ENCODE measurements at places on chromosomes 1 and 21. TPM values are rescaled to one million over a fixed set of nuclear protein-coding genes. Genes with fewer than 3 reads are reported as not detected.

The RNU1-3 gene
- total RNA-seq: under 0.01 TPM

The GPR52 gene
- total RNA-seq: not detected

The KRTAP10-4 gene
- total RNA-seq: not detected

The FAM72B gene
- 13.4 TPM for total RNA-seq

The CNKSR1 gene
- 14.8 TPM for total RNA-seq

The GJA4 gene
- total RNA-seq: not detected

The ZNF683 gene
- not detected for total RNA-seq

The TINAGL1 gene
- 215 TPM for total RNA-seq

The ANKRD35 gene
- total RNA-seq: 0.36 TPM

The BCL2L15 gene
- 0.14 TPM for total RNA-seq

The IL19 gene
- not detected for total RNA-seq

The KRTCAP2 gene
- total RNA-seq: 193 TPM

The DCST1 gene
- not detected for total RNA-seq

GRCh38 chr1:69433073-69433472 is 134.6 kb upstream of the LRRC7 start:
- no peak for DNase-seq

DNA sequence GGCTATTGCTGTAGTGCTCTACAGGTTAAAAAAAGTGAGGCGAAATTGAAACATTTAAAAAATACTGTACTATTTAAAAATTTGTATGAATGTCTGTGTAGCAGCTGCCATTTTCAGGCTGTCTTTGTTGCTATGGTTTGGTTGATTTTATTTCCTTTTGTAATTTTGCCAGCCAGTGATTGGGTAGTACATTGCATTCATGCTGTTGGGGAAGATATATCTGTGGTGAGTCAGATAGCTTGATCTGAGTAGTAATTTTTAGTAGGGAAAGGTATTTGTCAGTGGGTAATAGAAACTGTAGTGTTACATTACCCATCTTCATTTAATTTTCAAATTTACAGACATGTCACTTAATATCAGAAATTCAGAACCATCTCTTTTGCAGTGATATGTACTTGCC is 15.0 kb downstream of the NFIA start:
- DNase-seq: no peak

- DNase-seq: no peak
Measured at GRCh38 chr1:4652631-4653327, 1.6 kb upstream of the AJAP1 start.

DNA sequence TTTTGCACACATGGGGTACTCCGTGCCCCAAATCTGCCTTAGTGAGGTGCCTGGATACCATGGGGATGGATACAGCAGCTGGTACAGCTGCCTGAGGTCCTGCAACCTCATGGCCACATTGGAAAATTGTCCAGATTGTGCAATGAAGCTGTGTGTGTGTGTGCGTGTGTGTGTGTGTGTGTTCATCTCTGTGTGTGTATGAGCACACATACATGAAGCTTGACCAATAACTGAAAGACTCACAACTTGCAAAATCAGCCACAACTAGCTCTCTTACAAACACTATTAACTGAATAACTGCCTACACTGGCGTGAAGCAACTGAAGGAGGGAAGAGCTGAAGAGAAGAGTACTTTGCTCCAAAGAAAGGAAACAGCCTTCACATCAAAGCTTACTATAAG is 78.1 kb downstream of the ERG start:
- no peak for DNase-seq

DNA sequence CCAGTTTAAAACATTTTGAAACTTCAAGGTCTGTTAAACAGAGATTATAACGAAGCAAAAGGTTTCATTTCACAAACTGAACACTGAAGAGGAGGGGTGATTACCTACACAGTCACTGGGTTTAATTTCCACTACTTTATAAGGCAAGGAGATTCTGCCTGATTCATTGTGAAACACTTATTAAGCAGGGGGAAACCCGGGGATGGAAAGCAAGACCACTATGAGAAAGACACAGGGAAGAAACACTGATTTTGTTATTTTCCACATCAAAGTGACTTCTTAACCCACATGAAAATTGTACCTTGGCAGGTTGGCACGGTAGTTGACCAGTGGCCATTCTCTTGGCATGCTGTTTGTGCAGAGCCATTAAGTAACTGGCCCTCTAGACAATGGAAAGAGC is 8.1 kb upstream of the F5 start:
- DNase-seq: no peak

- no peak for DNase-seq
Measured at GRCh38 chr1:230222678-230223077, 155.6 kb downstream of the GALNT2 start.

- peak; percentile 94 for DNase-seq
Measured at GRCh38 chr1:91732291-91733107, 153.5 kb downstream of the TGFBR3 start.

GRCh38 chr1:119329541-119330461 is 38.8 kb upstream of the HAO2 start:
- DNase-seq: no peak

GRCh38 chr1:94044290-94044790 is 76.6 kb downstream of the ABCA4 start:
- DNase-seq: no peak

GRCh38 chr21:44360159-44360558 is 6.7 kb downstream of the TRPM2 start:
- DNase-seq: no peak

DNA sequence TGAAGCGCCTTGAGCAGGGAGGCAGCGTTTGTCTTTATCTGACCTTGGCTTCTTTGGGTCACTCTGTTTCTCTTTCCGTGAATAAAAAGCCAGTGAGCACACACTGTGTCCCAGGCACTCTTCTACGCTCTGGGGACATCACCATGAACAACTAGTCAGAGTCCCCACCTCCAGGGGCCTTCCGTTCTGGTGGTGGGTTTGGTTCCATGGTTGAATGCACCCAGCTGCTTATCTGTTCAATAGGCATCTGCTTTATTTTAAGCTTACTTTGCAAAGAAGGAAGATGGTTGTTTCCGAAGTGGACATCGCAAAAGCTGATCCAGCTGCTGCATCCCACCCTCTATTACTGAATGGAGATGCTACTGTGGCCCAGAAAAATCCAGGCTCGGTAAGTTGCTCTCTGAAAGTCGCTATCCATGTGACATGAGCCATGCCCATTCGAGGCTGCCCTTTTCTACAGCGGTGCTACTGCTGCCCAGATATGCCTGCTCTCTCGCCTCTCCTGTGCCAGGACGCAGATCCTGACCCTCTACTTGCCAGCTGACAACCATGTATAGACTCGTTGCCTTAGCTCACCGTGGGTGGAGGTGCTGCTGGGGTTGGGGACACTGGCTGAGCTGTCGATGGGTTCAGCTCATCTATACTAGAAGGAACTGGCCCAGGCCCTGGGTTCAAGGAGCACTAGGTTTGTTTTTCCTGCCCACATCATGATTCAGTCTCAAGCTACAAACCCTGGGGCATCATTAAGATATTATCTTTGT is 5.9 kb downstream of the MX1 start:
- no peak for DNase-seq

- DNase-seq: no peak
Measured at GRCh38 chr21:35627462-35627861, 432.9 kb downstream of the SETD4 start.

- no peak for DNase-seq
Measured at GRCh38 chr1:223708001-223708359, 4.4 kb upstream of the CAPN2 start.

GRCh38 chr1:221439747-221440501 is 302.0 kb downstream of the DUSP10 start:
- DNase-seq: peak; percentile 98

DNA sequence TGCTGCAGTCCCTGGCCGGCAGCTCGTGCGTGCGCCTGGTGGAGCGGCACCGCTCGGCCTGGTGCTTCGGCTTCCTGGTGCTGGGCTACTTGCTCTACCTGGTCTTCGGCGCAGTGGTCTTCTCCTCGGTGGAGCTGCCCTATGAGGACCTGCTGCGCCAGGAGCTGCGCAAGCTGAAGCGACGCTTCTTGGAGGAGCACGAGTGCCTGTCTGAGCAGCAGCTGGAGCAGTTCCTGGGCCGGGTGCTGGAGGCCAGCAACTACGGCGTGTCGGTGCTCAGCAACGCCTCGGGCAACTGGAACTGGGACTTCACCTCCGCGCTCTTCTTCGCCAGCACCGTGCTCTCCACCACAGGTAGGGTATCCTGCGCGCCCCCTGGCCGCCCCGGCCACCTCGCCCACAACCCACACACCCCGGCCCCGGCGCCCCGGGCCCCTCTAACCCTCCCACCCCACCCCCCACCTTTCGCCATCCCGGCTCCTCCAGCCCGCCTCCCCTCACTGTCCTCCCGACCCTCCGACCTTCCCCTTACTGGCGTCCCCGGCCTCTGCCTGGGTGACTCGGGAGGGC is 352 bp downstream of the KCNK1 start:
- no peak for DNase-seq

GRCh38 chr1:59180735-59181134 is 116.2 kb upstream of the FGGY start:
- DNase-seq: no peak

GRCh38 chr1:232594768-232595698 is 34.9 kb downstream of the SIPA1L2 start:
- DNase-seq: no peak

DNA sequence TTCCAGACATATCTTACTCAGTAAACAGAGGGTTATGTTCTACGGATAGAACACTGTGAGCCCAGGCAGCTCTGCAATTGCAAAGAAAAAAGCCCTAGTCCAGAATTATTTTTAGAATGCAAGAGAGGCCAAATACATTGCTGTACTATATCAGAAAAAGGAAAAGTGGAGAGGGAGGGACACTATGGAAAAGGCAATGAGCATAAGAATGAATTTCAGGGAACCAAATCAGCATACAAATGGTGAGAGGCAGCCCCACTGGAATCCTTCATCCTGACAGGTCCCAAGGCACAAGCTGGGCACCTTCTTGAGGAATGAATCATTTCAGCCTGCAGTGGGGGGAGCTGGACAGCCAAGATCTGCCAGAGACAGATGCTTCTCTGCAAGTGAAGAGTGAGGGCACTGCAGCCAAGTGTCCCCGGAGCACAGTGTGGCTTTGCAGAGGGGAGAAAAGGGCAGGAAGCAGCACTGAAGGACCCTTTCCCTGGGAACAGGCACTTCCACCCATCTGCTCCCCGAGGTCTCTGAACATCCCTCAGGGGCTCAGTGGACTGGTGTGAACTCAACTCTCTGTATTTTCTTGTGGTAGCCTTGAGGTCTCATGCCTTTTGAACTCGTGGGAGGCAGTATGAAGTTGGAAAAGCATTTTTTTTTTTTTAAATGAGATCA is 115.6 kb downstream of the XCL2 start:
- no peak for DNase-seq

DNA sequence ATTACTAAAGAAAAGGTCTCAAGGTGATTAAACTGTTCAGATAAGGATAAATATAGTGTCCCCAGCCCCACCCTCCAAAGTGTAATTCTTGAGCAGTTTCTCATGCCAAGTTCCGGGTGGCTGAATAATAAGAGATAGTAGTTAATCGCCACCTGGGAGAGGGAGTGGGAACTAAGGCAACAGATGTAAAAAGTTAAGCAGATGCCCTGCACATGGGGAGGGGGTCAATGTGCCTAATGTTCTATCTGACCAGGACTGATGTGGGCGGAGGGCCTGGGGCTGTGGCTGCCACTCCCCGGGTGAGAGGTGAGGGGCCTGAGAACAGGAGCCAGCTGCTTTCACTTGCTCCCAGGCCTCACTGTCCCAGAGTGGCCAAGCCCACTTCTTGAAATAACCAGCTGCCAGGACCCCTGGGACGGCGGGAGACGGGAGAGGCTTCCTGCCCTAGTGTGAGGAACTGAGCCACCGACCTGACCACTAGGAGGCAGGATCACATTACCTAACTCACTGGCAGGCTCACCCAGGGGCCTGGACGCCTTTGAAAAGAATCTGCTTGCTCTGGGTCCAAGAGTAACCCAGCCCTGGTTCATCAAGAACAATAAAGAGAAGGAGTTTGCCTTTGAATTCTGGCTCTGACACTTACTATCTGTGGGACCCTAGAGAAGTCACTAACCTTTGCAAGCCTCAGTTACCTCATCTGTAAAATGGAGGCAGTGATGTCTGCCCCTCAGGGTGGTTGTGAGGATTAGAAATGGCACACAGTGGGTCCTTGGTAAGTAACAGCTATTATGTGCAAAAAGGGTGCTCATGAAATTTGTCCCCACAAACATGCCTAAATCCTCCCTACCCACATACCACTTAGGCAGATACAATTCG is 179.2 kb downstream of the ATG4C start:
- no peak for DNase-seq

DNA sequence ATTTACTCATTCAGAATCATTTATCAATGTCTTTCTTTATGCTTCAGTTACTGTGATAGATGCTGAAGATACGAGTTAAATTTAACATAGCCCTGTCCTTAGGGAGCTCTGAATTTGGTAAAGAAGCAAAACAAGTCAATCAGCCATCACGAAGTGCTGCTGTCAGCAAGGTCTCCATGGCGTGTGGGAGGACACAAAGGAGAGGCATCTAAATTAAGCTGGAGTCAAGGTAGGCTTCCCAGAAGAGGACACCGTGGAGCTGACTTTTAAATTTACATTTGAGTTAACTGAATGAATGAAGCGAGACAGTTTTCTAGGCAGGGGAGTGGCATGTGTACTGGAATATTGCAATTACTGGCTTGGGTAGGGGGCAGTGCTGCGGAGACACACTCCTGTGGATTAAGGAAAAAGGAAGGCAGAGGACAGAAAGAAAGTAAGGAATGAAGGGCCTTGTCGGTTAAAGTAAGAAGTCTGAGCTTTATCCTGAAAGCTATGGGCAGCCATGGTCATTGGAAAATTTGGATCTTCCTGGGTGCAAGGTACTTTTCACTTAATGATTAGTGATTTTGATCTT is 41.3 kb upstream of the C1orf87 start:
- DNase-seq: no peak
